Esophagus squamous epithelium (tissue), 5 donors: ENCODE measurements at places on chromosomes 2 and 18.

- no peak for DNase-seq
Measured at GRCh38 chr18:57931038-57931437, 113.0 kb upstream of the NEDD4L start.

- no peak for DNase-seq
Measured at GRCh38 chr2:237271698-237272652, 142.0 kb downstream of the COL6A3 start.

DNA sequence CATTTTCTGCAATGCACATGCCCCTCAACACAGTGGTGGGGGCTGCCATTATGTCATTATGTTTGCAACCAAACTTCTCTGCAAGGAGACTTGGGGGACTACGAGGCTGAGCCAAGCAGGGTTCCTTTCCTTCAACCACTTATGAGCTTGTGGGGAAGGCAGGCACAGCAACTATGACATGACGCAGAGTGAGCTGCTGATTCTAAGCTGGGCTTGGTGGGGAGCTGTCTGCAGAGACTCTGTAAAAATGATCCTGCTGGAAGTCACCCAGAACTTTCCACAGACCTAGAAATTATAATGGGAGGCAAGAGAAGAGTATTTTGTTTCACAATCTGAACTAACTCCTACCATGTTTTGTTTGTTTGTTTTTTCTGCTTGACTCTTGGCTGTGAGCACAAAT lies 55.6 kb downstream of the INPP5D start:
- DNase-seq = no peak

- DNase-seq = no peak
Measured at GRCh38 chr2:72935611-72935957, 18.3 kb downstream of the EMX1 start.
